ENCODE measurements at places on chromosomes 5 and 9.

GRCh38 chr5:115116001-115116400, 53.7 kb downstream of the TRIM36 start:
- no peak for DNase-seq

- no peak for DNase-seq
Observed at GRCh38 chr9:103798620-103799019, 295.5 kb upstream of the SMC2 start.

- no peak for DNase-seq
Observed at GRCh38 chr9:127129718-127130085, 7.3 kb upstream of the ANGPTL2 start.

DNA sequence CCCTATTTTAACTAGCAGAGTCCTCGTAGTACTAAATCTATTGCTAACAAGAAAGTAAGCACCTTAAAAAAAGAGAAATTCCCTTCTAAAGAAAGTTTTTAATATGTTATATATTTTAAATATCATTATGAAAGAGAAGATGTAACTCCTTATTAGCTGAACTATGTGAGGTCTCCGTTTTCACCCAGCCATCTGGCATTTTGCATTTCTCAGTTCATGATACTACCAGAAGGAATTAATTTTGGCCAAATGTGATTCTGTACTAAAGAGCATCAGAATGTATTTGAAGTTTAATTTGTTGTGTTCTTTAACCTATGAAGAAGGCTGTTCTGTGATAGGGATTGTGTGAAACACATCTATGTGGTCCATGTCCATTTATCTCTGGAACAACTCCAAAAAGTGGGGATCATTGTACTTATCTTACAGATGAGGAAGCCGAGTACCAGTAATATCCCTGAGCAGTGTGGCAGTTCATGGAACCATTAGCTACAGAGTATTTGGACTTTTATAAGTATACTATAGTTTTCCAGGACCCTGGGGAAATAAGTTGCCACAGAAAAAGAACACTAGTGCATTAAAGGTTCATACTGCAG, 29.8 kb downstream of the TNFAIP8 start:
- no peak for DNase-seq

GRCh38 chr5:6143523-6143922, 234.8 kb downstream of the MED10 start:
- DNase-seq, result no peak

- no peak for DNase-seq
Observed at GRCh38 chr5:63152871-63153270, 574.3 kb downstream of the LRRC70 start.

- DNase-seq, result no peak
Observed at GRCh38 chr9:128781187-128782070, 5.6 kb upstream of the TBC1D13 start.

DNA sequence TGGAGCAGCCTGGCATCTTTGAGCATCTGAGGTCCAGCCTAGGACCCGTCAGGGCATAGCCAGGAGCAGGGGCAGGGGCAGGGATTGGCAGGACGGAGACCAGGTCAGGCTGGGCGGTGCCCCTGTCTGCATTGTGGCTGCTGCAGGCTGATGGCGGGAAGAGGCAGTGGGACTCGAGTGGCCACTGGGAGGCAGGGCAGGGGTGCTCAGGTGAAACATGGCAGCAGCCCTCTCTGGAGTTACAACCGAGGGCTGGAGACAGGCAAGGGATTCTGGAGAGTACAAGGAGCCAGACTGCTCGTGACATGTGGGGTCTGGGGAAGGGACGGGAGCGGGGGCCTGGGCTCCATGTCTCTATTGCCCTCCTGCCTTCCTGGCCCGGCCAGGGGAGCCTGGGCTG, 97.4 kb upstream of the RAPGEF1 start:
- DNase-seq, result no peak

- DNase-seq, result no peak
Observed at GRCh38 chr5:87949676-87950631, 318.7 kb downstream of the TMEM161B start.

GRCh38 chr5:169166078-169166477, 134.9 kb downstream of the SLIT3 start:
- DNase-seq, result no peak

- no peak for DNase-seq
Observed at GRCh38 chr5:43171926-43172325, 20.1 kb upstream of the NIM1K start.

- no peak for DNase-seq
Observed at GRCh38 chr5:71830681-71831539, 111.8 kb downstream of the CARTPT start.

GRCh38 chr5:68027519-68027918, 188.0 kb upstream of the PIK3R1 start:
- no peak for DNase-seq

DNA sequence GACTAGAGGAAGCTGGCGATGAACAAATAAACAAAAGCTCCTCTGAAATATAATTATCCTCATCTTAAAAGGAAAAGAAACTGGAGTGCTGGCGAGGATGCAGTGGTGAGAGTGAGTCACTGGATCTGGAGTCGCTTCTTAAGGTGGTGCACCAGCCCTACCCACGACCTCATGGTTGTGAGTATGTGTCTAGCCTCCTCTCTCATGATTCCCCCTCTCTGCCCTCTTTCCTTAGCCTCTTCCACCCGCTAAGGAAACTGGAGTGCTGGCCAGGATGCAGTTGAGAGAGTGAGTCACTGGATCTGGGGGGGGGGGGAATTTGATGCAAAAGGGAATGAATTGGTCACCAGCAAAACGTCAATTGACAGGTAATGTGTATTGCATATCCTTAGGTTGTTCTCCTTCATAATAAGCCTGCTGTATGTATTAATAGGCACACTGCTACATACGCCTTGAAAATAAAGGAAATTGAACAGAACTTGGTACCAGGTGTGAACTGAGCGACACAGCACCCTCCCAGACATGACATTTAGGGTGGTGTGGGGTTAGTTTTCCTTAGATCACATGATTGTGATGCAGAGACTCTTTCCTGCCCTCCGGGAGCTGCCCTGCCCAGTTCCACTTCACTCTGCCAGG, 36.3 kb upstream of the EBF1 start:
- no peak for DNase-seq

GRCh38 chr9:114608525-114608796, 2.6 kb upstream of the TMEM268 start:
- no peak for DNase-seq

DNA sequence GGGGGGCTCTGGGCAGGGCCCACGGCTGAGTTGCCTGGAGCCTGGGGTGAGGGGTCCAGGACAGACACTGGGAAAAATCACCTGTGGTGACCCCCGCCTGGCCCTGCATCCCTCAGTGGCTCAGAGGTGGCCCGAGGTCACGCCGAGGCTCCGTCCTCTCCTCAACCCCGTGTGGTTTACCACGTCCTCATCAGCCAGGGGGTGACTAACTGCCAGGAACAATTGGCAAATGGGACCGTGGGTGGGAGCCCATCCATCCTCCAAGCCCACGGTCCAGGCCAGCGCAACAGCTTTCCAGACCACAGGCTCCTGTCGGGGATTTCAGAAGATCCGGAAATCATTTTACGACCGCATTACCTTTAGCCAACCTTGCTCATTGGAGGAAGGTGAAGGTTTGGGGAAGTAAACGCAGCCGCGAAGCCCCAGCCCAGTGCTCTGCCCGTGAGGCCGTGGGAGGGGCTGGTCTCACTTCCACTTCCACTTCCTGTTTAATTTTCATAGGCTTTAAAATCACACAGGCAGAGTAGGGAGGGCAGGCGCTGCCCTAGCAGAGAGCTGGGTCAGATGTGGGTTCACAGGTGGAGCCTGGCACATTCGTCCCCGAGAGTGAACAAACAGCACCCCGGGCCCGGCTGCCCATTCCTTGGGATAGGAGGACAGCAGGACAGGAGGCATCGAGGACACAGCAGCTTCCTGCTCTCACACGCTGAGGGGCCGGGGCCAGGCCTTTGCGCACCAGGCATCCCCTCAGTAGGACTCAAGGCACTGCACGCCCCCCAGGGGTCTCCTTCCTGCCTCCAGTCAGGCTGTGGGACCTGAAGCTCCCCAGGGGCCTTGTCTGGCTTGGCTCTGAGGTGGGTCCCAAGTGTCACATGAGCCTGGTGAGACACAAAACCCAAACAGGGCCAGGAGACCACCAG, 19.8 kb upstream of the SLC9A3 start:
- DNase-seq, result no peak

DNA sequence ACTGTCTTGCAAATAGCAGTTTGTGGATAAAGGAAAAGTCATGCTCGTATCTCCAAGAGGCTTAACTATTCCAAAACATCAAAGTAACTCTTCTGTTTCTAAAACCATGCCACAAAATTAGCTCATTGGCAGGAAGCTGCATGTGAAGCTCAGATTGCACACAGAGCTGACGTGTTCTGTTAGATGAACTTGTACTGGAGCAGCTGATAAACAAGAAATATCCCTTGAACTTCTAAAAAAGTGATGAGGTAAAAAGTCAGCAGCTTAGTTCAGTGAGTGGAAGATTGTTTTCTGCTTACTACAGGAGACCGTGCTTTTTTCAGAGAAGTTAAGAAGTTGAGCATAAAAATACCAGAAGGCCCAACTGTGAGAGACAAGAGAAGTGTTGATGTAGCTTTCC, 113.2 kb downstream of the SLC12A2 start:
- DNase-seq, result no peak

GRCh38 chr5:14587150-14587549, 5.6 kb downstream of the OTULINL start:
- DNase-seq, result no peak

DNA sequence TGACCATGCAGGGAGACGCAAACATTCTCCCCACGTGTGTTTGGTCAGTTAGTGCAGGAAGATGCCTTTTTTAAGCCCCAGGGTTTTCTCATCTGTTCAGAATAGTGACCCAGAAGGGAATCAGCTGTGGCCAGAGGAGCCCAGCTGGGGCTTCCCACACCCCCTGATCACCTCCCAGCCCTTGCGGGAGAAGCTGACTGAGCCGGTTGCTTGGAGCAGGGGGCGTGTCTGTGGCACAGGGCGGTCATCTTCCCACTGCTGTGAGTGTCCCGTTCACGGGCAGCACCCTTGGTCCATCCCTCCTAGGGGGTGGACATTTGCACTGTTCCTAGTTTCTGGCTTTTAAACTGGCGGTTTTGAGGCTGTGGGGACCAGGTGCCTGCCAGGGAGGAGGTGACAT, 69.7 kb downstream of the NEK6 start:
- no peak for DNase-seq

- no peak for DNase-seq
Observed at GRCh38 chr5:120927950-120928530, 463.9 kb downstream of the PRR16 start.

DNA sequence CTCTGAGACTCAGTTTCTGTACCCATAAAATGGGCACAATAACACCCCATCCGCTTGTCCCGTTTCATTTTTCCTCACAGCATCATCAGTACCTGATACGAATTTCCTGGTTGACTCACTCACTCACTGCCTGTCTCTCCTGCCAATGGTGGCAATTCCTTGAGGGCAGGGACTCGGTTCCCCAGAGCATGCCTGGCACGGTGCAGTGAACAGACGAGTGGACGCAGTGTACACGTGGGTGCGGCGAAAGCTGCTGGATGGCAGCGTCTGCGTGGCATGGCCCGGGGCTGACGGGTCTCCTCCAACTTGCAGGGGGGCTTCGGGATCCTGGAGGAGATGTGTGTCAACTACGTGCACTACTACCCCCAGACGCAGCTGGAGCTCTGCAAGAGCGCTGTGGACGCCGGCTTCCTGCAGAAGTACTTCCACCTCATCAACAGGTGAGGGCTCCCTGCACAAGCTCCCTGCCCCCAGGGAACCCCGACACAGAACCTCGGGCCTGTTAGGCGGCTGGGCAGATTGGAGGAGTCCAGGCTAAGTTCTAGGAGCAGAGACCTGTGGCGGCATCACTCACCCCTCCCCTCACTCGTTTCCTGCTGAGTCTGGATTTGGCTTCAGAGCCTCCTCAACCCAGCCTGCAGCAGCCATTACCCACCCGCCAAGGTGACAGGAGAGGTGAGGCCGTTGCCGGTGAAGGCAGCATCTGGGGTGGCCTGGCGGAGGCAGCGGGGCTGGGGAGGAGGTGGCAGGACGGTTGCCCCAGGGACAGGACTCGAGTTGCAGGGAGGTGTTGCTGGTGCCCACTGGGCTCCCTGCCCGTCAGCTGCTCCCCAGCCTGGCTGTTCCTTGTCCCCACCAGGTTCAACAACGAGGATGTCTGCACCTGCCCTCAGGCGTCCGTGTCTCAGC, 20.3 kb downstream of the DBH start:
- no peak for DNase-seq

- DNase-seq, result no peak
Observed at GRCh38 chr5:167307042-167307441, 984.4 kb upstream of the WWC1 start.

Measured in NCI-H1417 treated with DMSO at 0.1 percent for 48 hours (cell line).